GM23338 (cell line): ENCODE measurements at places on chromosomes 1 and 21. TPM values are rescaled to one million over a fixed set of nuclear protein-coding genes. Genes with fewer than 3 reads are reported as not detected.
A peak's percentile ranks its signal among the peaks of the same experiment; 100 is the strongest.

DNA sequence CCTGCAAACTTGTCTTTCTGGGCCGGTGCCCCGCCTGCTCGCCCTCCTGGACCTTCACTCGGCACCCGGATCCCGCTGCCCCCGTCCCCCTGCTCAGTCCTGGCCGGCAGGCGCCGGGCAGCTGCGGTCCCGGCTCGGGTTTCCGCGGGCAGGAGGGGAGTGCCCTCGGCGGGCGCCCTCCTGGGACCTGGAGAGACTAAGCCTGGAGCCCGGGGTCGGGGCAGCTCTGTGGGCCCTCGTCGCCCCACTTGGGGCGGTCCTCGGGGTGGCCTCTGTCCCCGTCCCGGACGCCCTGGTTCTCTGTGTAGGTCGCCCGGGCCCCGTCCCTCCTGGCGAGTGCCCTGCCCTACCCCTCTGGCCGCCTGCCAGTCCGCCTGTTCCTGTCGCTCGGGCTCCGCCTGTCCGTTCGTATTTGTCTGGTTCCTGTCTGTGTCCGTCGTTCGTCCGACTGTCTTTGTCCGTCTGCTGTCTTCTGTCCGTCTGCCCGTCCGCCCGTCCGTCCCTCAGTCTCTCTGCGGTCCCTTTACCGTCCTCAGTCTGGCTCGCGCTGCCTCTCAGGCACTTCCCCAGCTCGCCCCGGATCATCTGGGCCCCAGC lies 490 bp downstream of the SERINC2 start:
- DNase-seq: peak; percentile 43
- H3K36me3 ChIP-seq: no peaks in the 10 kb centered on the region
- H3K4me1 ChIP-seq: peaks cover 23% of the 10 kb centered on the region
- no peak overlapping the region for H3K27ac ChIP-seq
- peak overlapping the region; percentile 98 for H3K4me3 ChIP-seq

DNA sequence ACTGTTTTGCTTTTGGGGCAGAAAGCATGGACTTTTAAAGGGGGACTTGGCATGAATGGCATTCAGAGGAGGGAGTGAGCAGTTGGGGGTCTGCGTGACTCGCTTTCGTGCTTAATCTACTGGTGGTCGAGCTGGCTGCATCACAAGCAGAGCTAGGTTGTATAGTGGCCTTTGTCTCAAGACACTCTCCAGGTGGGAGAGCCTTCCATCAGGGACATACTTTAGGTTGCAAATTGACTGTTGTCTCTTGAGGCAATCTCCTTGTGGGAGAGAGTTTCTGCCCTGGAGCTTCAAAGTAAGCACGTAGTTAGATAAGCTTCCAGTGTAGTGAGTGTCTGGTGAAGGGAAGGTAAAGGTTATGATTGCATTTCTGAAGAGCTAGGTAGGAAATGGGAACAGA lies 93.9 kb downstream of the C1orf21 start:
- DNase-seq: peak; percentile 47
- no peaks in the 10 kb centered on the region for H3K27me3 ChIP-seq
- H3K36me3 ChIP-seq: no peaks in the 10 kb centered on the region
- peak overlapping the region; percentile 78 for H3K27ac ChIP-seq
- H3K4me3 ChIP-seq: no peak overlapping the region

DNA sequence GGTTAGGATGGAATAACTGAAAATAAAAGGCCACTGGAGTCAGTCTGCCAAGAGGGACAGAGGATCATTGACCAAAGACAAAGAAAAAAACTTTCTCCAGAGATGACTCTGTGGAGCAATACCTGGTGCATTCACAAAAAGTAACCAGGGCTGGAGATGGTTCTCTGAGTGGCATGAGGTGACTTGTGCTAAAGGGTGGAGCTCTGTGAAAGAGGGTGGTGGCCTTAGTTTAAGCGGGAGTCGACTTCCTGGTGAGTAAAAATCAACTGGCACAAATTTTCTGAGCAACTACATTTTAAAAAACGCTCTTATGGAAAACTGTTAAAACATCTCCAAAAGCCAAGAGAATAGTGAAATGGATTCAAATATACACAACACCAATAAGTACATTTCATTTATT lies 10.0 kb downstream of the NHLH2 start:
- peaks cover 42% of the 10 kb centered on the region for H3K27me3 ChIP-seq
- no peaks in the 10 kb centered on the region for H3K36me3 ChIP-seq
- DNase-seq: peak; percentile 19
- H3K4me3 ChIP-seq: no peak overlapping the region
- peaks cover 33% of the 10 kb centered on the region for H3K4me1 ChIP-seq

GRCh38 chr1:26410706-26411623 lies at the start of gene LIN28A:
Gene LIN28A (plus strand): TSS chr1:26410817. CDS start chr1:26410892, 75 bp downstream.
- no peaks in the 10 kb centered on the region for H3K27me3 ChIP-seq
- DNase-seq: no peak
- peaks cover 22% of the 10 kb centered on the region; the same call in 1 of the 2 replicates for H3K36me3 ChIP-seq
- H3K4me1 ChIP-seq: peaks cover 42% of the 10 kb centered on the region
- H3K27ac ChIP-seq: peak within 1 kb of the TSS; percentile 100

- DNase-seq: no peak
- no peaks in the 10 kb centered on the region for H3K4me1 ChIP-seq
- no peaks in the 10 kb centered on the region for H3K36me3 ChIP-seq
- no peak overlapping the region for H3K4me3 ChIP-seq
Measured at GRCh38 chr1:173302366-173302765, 95.2 kb upstream of the TNFSF4 start.

GRCh38 chr1:81155131-81155530 lies 645.6 kb upstream of the ADGRL2 start:
- no peak overlapping the region for H3K4me3 ChIP-seq
- no peak for DNase-seq
- peaks cover 12% of the 10 kb centered on the region; the same call in 1 of the 2 replicates for H3K4me1 ChIP-seq
- no peak overlapping the region for H3K27ac ChIP-seq

GRCh38 chr21:26164311-26164710 lies 6.3 kb downstream of the APP start:
- no peak for DNase-seq
- no peaks in the 10 kb centered on the region for H3K36me3 ChIP-seq
- no peak overlapping the region for H3K4me3 ChIP-seq
- no peak overlapping the region for H3K27ac ChIP-seq
- no peaks in the 10 kb centered on the region for H3K27me3 ChIP-seq

DNA sequence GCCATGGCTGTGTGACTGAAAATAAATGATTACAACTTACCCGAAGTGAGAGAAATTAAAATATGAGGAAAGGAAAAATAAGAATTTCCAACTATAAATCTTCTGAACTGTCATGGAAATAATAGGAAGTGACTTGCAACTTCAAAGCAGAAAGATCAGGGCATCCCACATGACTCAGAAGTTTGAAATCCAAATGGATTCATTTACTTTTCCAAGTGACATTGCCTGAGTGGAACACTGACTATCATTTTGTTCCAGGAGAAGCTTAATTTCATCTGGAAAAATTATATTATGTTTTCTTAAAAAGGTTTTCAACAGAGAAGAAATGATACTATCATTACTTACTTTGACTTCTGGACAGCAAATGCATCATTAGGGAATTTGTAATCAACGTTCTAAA lies 110.8 kb downstream of the GREM2 start:
- H3K36me3 ChIP-seq: no peaks in the 10 kb centered on the region
- no peaks in the 10 kb centered on the region for H3K4me1 ChIP-seq
- no peak overlapping the region for H3K4me3 ChIP-seq
- DNase-seq: no peak
- H3K27ac ChIP-seq: no peak overlapping the region
- no peaks in the 10 kb centered on the region for H3K27me3 ChIP-seq

DNA sequence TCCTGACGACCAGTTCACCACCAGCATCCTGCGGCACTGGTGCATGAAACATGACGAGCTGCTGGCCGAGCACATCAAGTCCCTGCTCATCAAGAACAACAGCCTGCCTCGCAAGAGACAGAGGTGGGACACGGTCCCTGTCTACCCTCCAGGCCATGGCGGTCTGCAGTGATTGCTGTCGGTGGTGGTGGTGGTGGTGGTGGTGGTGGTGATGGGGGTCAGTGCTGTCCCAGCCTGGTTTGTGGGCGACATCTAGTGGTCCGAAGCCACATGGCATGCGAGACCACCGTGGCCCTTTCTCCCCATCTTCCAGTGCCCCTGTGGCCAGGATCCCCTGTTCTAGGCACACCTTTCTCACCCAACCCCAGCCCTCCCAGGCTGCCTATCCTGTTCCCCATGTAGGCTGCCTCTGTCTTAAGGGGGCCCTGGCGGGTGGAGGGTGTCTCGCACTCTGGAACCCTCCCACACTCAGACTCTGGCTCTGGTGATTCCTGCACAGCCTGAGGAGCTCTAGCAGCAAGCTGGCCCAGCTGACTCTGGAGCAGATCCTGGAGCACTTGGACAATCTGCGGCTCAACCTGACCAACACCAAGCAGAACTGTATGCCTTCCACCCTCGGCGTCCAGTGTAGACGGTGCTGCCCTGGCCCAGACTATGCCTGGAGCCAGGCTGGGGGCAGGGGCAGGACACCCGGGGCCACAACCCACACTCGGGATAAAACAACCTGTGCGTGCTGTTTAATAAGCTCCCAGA lies 3.2 kb upstream of the SLC27A3 start:
- peaks cover 13% of the 10 kb centered on the region for H3K36me3 ChIP-seq
- no peak overlapping the region for H3K4me3 ChIP-seq
- no peaks in the 10 kb centered on the region for H3K27me3 ChIP-seq
- peak; percentile 72 for DNase-seq
- H3K27ac ChIP-seq: no peak overlapping the region

TIE1 gene
- 1.5 and 2.3 TPM in 2 replicates for total RNA-seq

TYW3 gene
- total RNA-seq: 28.3 and 29.6 TPM in 2 replicates
